ENCODE measurements at places on chromosomes 3 and 15.

- DNase-seq: peak; percentile 5
Observed at GRCh38 chr3:3998140-3998922, 199.1 kb downstream of the LRRN1 start.

DNA sequence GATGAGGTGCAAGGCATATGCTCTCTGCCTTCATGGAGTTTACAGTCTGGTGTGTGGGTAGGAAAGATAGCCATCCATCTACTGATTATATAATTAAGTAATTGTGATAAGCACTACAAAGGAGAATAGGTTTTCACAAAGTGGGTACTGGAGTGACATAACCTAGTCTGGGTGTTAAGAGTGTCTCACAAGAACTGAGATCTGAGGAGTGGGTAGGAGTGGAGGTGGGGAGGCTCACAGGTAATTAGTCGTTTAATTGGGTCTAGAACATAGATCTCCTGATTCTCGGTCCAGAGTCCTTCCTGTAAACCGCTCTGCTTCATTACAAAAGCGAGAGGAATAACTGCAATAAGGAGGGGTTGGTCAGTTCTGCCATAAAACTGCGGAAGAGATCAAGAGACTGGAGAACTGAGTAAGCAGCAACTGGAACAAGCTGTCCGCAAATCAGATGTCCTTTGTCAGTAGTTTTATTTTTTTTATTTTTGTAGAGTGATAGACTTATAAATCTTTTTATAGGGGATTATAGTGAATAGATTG, 2.2 kb downstream of the NEO1 start:
- DNase-seq: no peak

GRCh38 chr3:9681723-9682081, 21.9 kb upstream of the CPNE9 start:
- DNase-seq: no peak

GRCh38 chr3:18469775-18470174, 44.6 kb upstream of the SATB1 start:
- no peak for DNase-seq

DNA sequence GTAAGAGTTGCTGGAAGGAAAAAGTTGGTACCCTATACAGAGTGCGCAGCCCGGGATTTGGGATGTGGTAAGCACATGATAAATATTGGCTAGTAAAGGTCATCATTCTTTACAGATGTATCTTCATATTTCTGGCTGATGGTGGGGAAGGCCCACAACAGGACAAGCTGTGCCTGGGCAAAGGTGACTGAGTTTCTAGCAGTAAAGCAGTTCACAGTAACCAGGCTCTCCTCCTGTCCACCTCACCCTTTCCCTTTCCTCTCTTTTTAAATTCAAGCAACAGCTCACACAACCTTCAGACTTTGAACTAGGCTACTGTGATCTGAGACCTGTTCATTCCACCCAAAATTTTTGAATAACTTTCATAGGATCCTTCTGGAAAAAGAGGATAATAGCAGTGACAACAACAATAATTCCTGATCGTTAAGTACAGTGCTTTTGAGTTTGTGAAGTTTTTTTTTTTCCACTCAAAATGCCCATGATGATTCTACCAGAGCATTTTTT, 145.9 kb upstream of the TBL1XR1 start:
- no peak for DNase-seq

- DNase-seq: no peak
Observed at GRCh38 chr3:9914559-9915253, 2.2 kb upstream of the IL17RC start.

DNA sequence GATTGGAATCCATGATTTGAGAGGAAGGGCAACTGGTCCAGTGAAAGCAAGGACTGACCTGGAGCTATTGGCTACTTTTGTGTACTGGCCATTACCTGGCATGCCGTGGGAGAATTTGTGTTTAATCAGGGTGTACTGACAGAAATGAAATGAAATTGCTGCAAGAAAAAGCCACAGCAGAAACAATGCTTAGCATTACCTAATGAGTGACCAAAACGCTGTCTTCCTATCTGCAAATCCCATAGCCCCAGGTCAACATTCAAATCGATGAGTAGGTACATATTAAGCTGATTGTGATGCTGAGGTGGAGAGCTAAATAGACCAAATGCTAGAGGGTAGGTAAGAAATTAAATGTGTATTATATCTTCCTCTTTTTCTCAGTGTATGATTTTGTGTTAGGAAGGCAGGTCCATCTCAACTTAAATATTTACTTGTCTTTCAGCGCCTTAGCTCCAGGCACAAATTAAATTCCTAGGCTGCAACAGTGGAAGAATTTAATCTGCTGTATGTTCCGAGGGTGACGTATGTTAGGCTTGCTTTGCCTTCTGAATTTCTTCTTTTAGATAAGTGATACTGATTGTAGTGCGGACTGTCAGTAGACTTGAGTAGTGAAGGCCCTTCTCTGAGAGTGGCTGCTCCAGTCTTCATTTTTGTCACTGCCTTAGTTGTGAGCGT, 331.1 kb downstream of the SV2B start:
- no peak for DNase-seq

- peak; percentile 54 for DNase-seq
Observed at GRCh38 chr3:52108302-52109232, 45.7 kb downstream of the POC1A start.

- DNase-seq: no peak
Observed at GRCh38 chr3:73499787-73500186, 125.0 kb downstream of the PDZRN3 start.

DNA sequence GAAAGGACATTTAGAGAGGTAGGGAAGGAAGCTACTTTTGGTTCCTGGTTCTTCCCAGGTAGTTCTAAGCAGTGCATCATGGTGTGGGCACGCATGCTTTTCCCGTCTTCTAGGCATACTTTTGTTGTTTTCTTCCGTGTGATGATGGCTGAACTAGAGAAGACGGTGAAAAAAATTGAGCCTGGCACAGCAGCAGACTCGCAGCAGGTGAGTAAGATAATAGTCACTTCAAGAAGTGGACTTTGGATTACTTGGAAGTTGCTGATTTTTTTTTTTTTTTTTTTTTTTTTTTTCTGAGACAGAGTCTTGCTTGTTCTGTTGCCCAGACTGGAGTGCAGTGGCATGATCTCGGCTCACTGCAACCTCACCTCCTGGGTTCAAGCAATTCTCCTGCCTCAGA, 17.9 kb downstream of the FANCD2OS start:
- DNase-seq: no peak

- no peak for DNase-seq
Observed at GRCh38 chr3:52036829-52037228, 19.5 kb downstream of the DUSP7 start.

DNA sequence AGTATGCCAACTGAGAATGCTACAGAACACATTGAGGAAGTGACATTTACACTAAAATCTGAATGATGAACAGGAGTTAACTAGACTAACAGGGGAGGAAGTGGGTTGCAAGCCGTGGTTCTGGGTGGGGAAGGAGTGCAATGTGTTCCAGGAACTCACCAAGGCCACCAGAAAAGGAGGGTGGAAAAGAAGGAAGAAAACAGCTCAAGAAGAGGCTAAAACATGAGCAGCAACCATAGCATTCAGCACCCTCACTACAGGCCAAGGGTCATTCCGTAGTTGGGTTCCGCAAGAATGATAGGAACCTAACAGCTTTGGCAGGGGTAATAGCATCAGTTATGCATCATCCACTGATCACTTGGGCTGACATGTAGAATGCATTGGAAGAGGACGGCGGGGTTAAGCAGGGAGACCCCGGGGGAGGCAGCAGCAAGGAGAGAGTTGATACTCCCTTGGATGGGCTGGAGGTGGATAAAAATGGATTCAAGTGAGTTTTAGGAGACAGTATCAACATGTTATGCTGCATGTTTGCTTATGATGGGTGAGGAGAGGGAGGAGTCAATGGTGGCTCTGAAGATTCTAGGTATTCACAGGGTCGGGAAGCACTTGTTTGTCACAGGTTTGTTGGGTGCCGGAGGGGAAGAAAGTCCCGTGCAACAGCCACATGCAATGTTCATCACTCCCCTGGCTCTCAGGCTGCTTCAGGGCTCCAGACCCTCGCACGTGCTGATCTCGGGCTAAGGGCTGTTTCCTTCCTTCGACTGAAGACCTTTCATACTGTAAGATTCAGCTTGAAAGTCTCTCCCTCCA, 53.2 kb downstream of the LIPC start:
- no peak for DNase-seq

DNA sequence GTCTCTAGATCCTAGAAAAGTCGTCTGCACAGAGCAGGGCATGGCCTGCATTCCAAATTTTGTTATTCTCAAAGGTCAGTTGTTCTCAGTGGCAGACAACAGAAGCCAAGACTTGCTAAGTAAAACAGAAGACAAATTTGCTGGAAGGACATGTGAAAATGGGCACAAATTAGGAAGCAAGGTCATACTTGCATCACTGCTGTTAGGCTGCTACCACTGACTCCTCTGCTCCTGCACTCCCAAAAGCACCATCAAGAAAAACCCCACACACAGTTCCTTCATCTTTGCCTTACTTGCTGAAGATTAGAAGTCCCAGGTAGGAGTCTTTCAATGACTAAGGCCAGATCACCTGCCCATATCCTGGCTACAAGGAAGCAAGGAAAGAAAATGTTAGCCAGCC, 69.9 kb upstream of the ATP2C1 start:
- DNase-seq: no peak

DNA sequence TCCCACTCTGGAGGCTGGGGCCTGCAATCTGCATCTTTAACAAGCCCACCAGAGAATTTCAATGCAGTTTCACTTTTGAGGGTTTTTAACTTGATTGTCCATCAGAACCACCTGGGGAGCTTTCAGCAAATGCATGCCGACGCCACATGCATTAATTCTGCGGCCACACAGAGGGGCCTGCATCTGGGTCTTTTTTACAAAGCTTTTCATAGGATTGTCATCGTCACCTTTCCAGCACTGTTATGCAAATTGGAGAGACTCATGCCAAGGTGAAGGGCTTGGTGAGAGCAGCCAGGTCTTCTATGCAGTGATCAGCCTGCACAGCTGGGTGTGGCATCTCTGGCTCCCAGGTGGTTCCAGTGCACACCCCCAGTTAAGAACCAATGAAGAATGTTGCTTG, 143.0 kb upstream of the CTDSPL start:
- no peak for DNase-seq

GRCh38 chr3:196736670-196737374, 2.8 kb upstream of the PAK2 start:
- DNase-seq: no peak

DNA sequence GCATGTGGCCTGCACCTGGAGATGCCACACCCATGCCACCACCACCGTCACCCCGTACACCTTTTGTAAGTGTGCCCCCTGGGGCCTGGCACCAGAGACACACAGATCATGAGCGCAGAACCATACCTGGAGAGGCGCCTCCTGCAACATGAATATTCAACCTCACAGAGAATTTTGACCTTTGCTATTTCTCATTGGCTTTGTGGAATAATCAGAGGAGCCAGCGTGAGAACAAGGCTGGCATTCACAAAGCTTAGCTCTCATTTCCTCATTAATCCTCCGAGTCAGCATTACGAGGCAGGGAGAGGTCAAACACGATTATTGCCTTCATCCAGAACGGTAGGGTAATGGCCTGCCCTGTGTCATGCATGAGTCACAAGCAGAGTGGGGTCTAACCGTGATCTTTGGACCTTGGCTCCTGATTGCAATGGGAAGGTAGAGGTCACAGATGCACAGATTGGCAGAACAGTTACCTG, 73.0 kb upstream of the POMGNT2 start:
- peak; percentile 89 for DNase-seq

DNA sequence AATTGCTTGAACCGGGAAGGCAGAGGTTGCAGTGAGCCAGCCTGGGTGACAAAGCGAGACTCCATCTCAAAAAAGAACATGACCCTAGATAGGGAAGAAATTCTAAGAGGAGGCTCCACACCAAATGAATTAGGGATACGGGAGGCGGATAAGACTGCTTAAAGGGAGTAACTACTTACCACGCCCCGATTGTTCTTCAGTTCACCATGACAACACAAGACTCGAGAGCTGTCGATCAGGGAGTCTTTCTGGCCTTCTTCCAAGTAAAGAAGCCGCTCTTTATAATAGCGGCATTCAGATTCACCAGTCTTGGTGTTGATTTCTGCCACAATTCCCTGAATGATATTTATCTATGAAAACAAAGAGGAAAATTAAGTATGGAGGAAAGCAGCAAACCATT, 53.9 kb upstream of the TASOR start:
- no peak for DNase-seq

- DNase-seq: no peak
Observed at GRCh38 chr3:52456800-52457183, 1.4 kb downstream of the NISCH start.

GRCh38 chr3:160801386-160802118, 45.5 kb downstream of the PPM1L start:
- peak; percentile 74 for DNase-seq

DNA sequence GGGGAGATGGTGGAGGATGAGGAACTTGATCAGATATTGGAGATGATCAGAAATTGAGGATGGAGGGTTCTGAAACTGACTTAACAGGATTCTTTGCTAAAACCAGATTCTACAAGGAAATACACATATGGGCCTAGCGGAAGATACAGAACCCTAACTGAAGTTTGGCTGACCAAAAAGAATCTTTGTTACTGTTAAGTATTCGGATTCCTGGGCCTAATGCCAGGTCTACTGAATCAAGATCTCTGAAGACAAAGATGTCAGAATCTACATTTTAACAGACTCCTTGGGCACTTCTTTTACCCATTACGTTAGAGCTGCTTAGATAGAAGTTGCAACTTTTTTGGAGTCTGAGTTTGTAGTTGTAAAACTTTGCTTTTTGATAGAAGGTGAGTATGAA, 137.7 kb downstream of the FNDC3B start:
- DNase-seq: peak; percentile 61

GRCh38 chr15:41971895-41972252, 483 bp downstream of the EHD4 start:
- no peak for DNase-seq

- DNase-seq: peak; percentile 82
Observed at GRCh38 chr3:120449701-120450599, 842 bp downstream of the FSTL1 start.

GRCh38 chr3:172309741-172310427, 138.4 kb downstream of the GHSR start:
- DNase-seq: no peak

DNA sequence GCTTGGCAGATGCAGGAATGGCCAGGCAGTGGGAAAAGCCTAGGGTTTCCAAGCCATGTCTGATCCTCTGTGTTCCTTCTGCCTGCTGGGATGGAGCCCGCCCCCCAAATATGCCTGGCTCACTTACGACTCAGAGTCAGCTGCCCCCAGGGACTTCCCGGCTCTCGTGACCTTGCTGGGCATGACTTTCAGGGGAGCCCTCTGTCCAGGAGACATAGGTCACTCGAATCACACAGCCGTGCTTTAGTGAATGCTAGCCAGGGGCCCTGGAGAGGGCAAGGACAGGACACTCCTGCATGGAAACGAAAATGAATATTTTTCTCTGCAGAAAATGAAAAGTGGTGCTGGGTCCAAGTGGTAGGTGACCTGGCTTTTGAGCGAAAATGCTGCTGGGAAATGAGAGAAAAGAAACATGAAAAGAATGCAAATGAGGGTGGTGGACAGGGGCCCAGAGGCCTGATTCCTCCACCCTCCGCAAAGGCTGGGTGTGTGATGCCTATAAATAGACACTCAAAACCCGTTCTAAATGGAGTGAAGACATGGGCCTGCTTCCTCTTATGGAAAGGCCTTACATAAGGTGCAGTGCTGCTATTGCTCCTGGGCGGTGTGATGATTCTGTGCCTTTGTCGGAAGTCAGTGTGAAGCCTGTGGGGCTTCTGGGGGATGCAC, 107.4 kb downstream of the APBA2 start:
- no peak for DNase-seq
